AG10803 (cell line): ENCODE measurements at places on chromosomes 16 and 17.

- peak; percentile 84 for DNase-seq
Measured at GRCh38 chr17:65850486-65850885, 289.0 kb upstream of the AXIN2 start.

DNA sequence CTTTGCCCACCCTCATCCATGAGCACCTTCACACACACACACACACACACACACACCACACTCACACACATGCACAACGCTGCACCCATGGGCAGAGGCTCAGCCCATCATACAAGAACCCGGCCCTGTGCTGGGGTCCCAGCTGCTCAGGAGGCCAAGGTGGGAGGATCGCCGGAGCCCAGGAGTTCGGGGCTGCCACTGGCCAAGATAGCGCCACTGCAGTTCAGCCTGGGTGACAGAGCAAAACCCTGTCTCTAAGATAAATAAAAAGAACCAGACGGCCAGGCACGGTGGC lies 3.4 kb upstream of the FSCN2 start:
- no peak for DNase-seq

GRCh38 chr17:77307479-77308198 lies 166.9 kb downstream of the SEC14L1 start:
- peak; percentile 10 for DNase-seq

DNA sequence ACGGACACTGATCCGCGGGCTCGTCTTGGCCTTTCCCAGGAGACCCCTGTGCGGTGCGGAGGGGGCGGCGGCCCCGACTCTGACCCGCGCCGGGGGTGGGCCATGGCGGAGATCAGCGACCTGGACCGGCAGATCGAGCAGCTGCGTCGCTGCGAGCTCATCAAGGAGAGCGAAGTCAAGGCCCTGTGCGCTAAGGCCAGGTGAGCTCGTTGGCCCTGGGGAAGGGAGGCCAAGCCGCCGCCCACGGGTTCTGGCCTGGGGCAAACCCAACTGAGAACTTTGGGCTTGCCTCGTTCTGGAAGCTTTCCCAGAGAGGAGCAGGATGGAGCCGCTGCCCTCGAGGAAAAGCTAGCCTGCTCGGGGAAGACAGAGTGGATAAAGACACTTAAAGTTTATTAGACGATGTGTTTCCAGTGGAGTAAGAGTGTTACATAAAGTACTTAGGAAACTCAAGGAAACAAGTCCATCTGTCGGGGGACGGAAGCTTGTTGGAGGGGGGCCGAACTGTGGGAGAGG lies 540 bp downstream of the PPP4C start:
- no peak for DNase-seq

DNA sequence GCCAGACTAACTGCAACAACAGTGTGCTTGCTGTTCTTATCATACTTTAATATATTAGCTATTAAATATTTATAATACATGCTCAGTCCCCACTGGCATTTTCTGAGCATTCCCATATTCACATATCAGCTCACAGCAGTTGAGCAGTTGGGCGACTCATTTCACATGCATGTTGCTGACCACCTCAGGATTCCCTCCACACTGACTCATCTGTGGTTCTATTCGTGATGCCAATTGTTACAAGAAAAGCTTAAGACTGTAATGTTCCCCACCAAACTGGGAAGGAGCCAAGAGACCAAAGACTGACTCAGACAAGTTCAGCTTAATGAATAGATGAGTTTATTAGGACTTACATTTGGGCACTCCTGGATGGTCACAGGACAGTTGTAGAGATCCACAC lies 100.3 kb upstream of the KIF2B start:
- DNase-seq = peak; percentile 98

DNA sequence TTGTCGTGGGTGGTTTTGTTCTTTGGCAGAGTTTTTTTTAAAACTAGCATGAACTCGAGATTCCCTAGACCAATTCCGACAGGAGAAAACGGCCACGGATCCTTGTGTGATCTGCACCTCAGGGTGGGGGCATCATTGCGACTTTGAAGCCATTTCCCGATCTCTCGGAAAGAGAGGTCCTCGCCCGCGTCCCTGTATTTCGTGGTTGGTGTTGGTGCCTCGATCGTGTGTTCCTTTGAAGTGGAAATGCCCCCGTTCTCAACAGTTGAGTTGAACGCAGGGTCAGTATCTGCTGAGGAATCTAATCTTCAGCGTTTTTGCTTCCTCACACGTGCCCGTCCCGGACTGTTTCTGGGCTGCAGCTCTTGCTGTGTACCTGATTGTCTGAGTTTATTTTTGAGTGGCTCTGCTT lies 1.1 kb downstream of the CRAMP1 start:
- DNase-seq = no peak
